ENCODE measurements at places on chromosomes 3 and 15.

- DNase-seq = no peak
Observed at GRCh38 chr15:74890665-74890960, 771 bp downstream of the MPI start.

GRCh38 chr3:123953735-123954134, 7.3 kb downstream of the CCDC14 start:
- no peak for DNase-seq

GRCh38 chr3:137471130-137471529, 293.0 kb upstream of the SOX14 start:
- DNase-seq = no peak

- no peak for DNase-seq
Observed at GRCh38 chr15:75727031-75727531, 14.4 kb upstream of the CSPG4 start.
